HT1080 (cell line): ENCODE measurements at places on chromosomes 7 and 10.

GRCh38 chr7:16345979-16346958 lies 75.1 kb downstream of the CRPPA start:
- DNase-seq, result peak; percentile 93

DNA sequence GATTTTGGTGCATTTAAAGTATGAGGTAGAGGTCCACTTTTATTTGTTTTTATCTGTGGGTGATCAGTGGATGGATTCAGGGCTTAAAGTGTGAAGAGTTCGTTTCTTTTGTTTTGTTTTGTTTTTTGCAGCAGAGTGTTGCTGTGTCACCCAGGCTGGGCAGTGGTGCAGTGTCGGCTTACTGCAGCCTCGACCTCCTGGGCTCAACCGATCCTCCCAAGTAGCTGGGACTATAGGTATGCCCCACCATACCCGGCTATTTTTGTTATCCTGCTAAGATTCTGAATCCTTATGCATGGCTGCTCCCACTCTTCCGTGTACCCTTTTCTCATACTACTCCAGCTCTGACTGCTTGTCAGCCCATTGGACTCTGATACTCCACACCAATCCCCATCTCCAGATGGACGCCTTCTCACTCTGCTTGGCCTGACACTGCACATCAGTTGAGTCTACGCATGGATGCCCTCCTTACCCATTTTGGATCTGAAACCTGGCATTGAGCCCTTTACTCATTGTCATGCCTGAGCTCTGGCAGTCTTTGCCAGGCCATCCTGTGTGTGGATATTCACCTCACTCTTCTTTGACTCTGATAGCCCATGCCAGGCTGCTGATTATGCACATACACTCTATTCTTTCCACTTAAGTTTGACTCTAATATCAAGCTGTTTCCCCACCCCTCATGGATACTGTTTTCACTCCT lies 119.5 kb downstream of the CCSER2 start:
- DNase-seq, result no peak

DNA sequence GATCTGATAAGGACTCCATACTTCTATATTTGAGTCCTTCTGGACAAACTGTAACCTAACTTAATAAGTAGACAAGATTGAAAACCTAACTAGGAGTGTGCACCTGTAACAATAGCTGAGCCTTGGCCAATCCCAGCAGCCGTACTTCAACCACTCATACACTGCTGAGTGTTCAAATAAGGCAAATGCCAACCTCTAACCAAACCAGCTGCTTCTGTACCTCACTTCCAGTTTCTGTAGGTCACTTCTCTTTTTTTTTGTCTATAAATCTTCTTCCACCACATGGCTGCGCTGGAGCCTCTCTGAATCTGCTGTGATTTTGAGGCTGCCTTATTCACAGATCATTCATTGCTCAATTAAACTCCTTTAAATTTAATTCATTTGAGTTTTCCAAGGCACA lies 753.2 kb downstream of the DNAJB9 start:
- DNase-seq, result no peak

DNA sequence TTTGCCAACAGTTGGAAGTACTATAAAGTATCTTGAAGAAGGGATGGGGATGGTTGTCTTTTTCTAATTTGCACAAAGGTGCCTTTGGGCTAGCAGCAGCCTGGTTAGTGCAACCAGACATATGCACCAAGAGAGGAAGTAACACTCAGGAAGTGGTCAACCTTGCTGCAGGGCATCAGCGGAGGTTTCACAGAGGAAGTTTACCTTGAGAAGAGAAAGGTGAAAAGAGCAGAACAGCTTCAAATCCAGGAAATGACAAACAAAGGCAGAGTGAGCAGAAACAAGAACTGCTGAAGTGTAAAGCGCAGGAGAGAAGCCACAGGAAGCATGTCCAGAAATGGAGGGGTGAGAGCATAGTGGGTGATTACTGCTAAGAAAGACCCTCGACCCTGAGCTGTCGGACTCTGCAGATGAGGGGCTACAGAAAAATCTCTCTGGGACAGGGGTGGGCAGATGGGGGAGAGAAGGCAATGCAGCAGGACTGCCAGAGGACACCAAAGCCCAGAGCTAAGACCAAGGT lies 66.9 kb downstream of the STK17A start:
- DNase-seq, result peak; percentile 93

DNA sequence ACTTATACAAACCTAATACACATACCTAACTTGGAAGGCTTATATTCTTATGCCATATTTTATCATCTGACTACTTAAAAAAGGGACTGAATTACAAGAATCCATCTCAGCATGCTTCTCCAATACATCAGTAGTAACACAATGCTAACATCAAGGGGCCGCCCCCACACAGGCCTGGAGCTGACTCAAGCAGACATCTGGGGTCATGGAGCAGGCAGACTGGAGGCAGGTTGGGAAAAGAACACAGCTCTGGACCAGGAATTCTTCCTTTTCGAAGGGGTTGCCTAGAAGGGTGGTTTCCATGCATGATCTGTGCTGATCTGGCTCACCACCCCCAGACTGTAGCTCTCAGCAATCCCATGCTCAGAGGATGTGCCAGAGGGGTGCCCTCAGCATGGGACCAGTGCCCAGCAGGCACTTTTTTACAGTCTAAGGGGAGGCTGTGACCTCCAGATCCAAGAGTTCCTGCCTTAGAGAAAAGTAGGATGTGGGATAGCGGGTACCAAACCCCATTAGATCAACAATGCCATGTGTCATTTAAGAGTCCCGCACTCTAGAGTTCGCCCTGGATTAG lies 26.1 kb upstream of the DUSP5 start:
- DNase-seq, result no peak

GRCh38 chr7:108328174-108328651 lies 128.0 kb downstream of the NRCAM start:
- DNase-seq, result no peak

DNA sequence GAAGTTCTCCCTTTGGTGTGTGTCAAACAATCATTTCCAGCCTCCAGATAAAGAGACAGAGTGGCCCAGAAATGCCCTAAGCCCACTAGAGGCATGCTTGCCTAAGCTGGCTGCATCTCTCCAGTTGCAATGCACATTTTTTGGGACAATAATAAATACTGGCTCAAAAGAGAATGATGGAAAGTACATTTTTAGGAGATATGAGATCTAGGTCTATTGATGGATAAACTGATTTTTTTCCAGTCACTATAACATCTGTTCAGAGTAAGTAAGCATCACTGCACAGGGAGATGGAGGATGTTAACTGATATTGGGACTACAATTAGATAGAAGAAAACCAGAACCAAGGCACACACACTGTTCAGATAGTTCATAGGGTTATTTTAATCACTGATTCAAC lies 553.0 kb downstream of the GRM8 start:
- no peak for DNase-seq

DNA sequence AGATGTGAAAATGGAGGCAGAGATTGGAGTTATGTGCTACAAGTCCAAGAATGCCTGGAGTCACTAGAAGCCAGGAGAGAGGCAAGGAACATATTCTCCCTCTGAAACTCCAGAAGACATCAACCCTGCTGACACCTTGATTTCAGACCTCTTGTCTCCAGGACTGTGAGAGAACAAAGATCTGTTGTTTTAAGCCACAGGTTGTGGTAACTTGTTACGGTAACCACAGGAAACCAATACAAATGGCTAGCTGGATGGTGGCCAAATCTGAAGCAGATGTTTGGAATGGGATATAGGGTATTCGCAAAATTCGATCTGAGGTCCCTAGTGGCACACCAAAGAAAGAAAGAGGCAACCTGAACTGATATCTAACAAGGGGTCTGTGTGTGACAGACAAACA lies 129.0 kb downstream of the HERPUD2 start:
- peak; percentile 32 for DNase-seq

- DNase-seq, result no peak
Observed at GRCh38 chr7:24366876-24367275, 82.9 kb downstream of the NPY start.

DNA sequence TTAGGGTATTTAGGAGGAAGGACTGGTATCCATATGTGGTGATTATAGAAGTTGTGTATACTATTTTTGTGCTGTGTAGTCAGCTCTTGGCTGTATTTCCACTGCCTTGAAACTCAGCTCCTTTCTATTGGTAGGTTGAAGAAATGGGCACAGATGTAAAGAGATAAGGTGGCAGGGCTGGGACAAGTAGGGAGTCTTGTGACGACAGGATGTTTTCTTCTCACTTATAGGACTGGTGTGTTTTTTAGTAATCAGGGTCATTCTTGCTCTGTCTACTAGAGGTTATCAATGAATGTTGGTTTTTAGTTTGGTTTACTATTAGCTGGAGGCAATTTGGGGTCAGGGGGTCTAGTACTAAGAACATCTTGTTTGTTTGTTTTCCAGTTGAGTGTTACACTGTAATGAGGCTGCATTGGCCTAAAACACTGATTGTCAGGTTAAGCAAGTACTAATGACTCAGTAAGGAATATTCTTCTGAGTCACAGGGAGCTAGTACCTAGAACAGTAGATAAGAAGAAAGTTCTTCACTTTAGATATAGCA lies 11.8 kb downstream of the UBN2 start:
- DNase-seq, result no peak
